ENCODE measurements at places on chromosomes 6 and 20. TPM values are rescaled to one million over a fixed set of nuclear protein-coding genes. Genes with fewer than 3 reads are reported as not detected.
A peak's percentile ranks its signal among the peaks of the same experiment; 100 is the strongest.

DNA sequence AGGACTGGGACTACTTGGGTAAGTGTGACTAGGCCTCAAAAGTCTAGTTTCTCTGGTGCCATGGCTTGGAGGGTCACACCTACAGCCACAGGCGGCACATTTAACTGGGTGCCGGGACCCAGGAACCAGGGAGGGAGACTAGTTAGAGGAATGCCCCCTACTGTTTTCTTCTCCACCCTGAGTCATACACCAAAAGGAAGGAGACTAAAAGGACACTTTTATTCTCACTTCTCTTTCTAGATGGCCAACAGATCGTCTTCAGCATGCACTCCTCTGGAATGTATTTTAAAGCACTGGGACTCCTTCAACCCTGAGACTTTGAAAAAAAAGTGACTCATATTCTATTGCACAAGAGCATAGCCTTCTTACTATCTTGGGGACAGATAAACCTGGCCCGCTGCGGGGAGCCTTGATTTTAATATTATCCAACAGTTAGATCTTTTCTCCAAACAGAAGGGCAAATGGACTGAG is 33.4 kb downstream of the PLN start:
- DNase-seq = no peak

CST4 gene
- not detected for total RNA-seq

OR2H1 gene
- not detected for total RNA-seq

PXDC1 gene
- 3.1 TPM for total RNA-seq

- DNase-seq = no peak
Measured at GRCh38 chr6:5424726-5425125, 163.4 kb downstream of the FARS2 start.

GRCh38 chr6:44681761-44682160 is 294.3 kb downstream of the CDC5L start:
- peak; percentile 23 for DNase-seq

LIN28B gene
- total RNA-seq = 110 TPM

- no peak for DNase-seq
Measured at GRCh38 chr6:170292407-170293158, 1.7 kb upstream of the DLL1 start.

PCK1 gene
- not detected for total RNA-seq

Measured in H9 (cell line).